HT1080 (cell line): ENCODE measurements at places on chromosomes 6 and 20. TPM values are rescaled to one million over a fixed set of nuclear protein-coding genes. Genes with fewer than 3 reads are reported as not detected.

Gene SNAI1
- 2.1 and 3.2 TPM in 2 replicates for total RNA-seq

GRCh38 chr6:159853754-159854153 is 37.0 kb upstream of the MAS1 start:
- no peak for DNase-seq

GRCh38 chr6:42522942-42523814 is 40.7 kb upstream of the UBR2 start:
- DNase-seq = peak; percentile 27

Gene ELOVL2
- total RNA-seq = 2.3 and 3.3 TPM in 2 replicates

DNA sequence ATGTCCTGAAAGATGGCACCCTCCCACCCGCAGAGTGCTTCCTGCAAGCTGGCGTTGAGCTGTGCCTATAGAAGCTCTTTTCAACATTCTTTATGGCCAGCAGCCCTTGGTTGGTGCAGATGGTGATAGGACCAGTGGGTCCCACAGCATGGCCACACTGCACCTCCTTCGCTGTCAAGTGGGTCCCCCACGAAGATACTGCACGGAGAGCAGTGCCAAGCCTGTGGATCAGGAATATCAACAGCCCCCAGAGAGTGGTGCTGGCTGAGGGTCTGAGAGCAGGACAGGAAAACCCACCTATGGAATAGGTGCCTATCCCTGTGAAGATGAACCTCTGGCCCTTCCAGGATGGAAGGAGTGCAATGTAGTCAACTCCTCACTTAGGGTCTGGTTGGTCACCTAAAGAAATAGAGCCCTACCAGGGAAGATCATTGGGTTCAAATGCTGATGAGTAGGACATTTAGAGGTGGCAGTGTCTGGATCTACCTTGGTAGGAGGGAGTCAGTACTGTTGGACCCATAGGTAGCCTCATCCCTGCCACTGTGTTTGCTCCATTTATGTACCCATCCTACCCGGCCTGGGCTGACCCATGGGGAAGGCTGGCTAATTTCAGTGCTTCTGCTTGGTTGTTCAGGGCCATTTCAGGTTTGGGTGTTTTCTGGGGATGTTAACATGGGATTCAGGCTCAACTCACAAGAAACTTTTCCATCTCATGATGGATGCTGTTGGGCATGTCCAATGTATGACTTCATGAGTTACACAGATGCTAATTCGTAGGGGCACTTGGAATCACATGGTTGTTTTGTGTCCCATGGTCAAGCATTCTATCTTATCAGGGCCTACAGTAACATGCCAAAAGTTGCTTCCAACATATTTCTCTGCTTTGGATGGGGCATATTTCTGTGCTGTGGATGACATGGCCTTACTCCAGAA is 33.4 kb upstream of the MICB start:
- no peak for DNase-seq

GRCh38 chr6:163630572-163630971 is 216.1 kb downstream of the QKI start:
- DNase-seq = no peak

GRCh38 chr6:87154641-87154992 is 748 bp upstream of the ZNF292 start:
- DNase-seq = no peak

Gene SGK2
- total RNA-seq = not detected in 2 replicates

Gene TUBB1
- total RNA-seq = not detected in 2 replicates

GRCh38 chr6:56932910-56933477 is 21.9 kb upstream of the BEND6 start:
- no peak for DNase-seq

- no peak for DNase-seq
These were observed 181.8 kb downstream of the ZMYND8 start for GRCh38 chr20:47174456-47175243.

DNA sequence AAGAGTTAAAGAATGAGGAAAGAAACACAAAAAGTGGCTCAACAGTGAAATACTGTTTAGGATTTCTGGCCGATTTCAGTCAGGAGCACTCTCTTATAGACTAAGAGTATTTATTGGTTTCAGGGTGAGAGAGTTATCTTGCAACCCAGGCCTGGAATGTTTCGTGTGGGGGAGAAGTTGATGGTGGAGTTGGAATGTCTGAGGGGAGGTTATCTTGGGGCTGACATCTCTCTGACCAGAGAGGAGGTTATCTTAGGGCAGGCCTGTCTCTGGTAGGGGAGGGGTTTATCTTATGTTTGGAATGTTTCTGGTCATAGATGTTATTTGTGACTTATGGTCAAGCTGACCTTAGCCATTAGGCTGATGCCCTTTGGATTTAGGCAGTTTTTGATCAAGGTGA is 80.3 kb downstream of the HTR1B start:
- no peak for DNase-seq

Gene DDX43
- total RNA-seq = not detected in 2 replicates

DNA sequence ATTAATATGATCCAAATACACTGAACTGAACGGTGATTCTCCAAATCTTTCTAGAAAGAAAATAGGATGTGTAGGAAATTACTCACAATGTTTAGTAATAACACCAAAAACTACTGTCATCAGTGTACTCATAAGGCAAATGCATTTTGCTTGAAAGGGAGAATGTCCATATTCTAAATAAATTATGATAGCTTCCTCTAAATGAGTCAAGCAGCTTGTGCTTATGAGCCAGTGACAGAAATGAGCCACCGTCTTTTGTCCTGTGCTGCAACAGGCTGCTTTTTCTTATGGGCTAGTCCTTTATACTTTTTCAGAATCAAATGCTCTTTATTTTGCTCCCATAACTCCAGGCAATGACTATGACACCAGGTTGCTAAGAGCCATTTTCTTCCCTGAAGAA is 4.5 kb upstream of the ZNF451 start:
- DNase-seq = no peak

DNA sequence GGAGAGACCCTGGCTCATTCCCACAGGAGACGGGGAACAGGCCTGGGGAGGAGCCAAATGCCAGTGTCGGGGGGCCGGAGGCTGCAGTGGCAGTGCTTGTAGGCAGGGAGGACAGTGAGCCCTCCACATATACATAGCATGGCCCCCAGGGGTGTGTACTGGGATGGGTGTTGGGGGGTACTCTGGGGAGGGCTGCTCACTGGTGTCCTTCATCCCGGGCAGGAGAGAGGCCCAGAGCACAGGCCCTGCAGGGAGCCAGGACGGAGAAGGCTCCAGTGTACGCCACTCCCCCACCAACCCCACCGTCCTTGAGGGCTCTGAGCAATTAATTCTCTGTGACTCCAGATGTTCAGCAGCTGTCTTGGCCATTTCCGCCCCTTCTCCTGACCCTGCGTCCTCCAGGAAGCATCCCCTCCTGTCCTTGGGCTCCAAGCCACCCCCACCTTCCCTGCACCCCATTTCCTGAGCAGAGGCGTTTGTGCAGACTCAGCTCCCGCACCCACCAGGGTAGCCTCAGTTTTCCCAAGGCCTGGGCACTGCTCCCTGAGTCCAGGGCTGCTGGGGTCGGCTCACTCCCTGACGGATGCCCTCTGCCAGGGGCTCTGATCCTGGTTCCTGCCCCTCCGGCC is 3.4 kb upstream of the ABHD16B start:
- DNase-seq = no peak

GRCh38 chr6:107731422-107732319 is 92.4 kb downstream of the SCML4 start:
- no peak for DNase-seq

GRCh38 chr6:75344455-75344854 is 59.9 kb upstream of the TMEM30A start:
- no peak for DNase-seq

- no peak for DNase-seq
These were observed 7.7 kb downstream of the PHIP start for GRCh38 chr6:79070206-79070825.

Gene ZNF318
- total RNA-seq = 4.8 and 6.4 TPM in 2 replicates

- DNase-seq = no peak
These were observed 43.5 kb downstream of the HFE start for GRCh38 chr6:26130581-26131249.

DNA sequence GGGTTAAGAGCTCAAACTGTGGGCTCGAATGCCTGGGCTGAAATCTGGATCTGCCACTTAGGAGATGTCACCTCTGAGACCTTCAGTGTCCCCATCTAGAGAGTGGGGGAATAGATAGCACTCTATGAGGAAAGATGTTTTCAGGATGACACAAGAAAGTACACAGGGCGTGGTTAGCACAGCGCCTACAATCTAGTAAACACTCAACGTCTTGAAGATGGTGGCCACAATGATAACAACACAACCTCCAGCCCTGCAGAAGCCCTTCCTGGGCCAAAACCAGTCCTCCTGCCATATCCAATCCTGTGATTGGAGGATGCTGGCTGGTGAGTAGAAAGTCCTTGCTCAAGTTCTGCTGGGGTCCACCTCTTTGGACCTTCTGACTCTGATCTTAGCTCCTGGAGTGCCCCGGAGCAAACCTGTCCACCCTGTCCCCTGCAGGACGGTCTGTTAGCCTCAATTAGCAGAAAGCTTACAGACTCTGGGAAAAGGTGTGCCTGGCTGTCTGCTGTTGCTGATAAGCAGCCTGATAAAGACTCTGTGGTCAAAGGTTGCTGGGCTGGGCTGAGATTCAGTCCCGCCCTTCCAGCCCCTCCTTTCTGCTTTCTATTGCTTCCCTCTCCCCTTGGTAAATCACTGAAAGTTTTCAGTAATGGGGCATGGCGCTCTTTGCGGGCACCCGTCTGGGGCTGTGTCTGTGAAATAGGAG is 8.2 kb downstream of the EDN3 start:
- no peak for DNase-seq

Gene RGS17
- 8.4 and 9.0 TPM in 2 replicates for total RNA-seq

DNA sequence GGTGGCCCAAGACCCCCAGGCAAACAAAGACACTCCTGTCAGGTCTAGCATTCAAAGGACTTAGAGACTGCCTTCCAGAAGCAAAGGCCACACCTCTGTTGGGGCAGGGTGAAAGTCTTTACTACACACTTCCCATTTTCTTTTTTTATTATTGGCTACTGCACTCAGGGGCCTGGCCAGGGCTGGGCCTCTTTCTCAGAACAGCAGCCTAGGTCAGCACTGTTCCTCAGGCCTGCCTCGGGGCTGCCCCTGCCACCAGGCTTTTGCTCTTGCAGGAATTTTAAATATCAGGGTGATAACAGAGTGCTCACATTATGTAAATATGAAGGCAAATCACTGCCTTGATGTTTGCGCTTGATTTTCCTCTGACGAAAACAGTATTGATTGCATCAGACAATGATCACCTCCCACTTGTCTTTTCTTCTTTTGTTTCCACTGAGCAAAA is 18.5 kb downstream of the GSTA4 start:
- DNase-seq = no peak

Gene PFDN4
- 57.7 and 71.9 TPM in 2 replicates for total RNA-seq

DNA sequence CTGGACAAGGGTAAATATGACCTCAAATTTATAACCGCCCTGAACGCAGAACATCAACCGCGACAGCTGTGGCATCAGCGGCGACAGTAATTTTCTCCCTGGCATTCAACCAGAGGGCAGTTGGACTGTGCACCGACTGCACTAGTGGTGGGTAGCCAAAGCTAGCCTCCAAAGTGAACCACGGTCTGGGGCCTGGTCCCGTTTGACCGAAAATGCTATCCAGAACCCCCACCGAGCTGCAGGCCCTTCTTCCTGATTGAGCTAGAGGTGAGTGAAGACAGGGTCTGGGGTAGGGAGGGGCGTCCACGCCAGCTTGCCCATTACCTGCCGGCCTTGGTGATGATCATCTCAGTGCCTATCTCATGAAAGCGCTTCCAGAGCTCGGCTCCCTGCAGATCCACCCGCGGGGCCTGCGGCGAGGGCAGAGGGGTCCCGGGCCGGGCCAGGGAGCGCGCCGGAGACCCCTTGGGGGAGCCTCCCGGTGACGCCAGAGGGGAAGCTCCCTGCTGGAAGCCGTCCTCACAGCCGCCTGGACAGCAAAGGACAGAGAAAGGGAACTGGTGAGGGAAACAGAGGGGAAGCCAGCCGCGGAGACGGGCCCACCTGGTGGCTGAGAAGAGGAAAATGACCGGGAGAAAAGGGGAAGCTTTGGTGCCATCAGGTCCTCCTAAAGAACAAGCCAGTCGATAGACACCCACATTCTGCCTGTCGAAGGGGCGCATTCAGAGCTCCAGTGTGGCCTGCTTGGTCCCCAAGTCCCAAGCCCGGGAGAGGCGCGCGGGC is 2.0 kb downstream of the TBX18 start:
- DNase-seq = no peak

GRCh38 chr6:99446076-99446475 is 21.0 kb upstream of the PNISR start:
- no peak for DNase-seq
